Activated T-cell treated with anti-CD3 and anti-CD28 coated beads for 1 hour (primary cell): ENCODE measurements at places on chromosomes 1 and 21.

DNA sequence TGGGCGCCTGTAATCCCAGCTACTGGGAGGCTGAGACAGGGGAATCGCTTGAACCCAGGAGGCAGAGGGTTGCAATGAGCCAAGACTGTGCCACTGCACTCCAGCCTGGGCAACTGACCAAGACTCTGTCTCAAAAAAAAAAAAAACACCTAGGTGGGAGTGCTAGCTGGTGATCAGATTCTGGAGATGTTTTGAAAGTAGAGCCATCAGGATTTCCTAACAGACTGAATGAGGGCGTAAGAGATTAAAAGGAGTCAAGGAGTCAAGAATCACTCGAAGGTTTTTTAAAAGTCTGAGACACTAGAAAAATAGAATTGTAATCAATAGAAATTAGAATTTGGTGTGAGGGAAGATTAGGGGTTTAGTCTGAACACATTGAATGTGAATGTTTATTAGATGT lies 73.8 kb downstream of the HSF2BP start:
- no peak for DNase-seq

- no peak for DNase-seq
These were observed 425.3 kb downstream of the USP25 start for GRCh38 chr21:16154951-16155635.

- no peak for DNase-seq
These were observed 5.8 kb downstream of the OLIG1 start for GRCh38 chr21:33075596-33076195.

DNA sequence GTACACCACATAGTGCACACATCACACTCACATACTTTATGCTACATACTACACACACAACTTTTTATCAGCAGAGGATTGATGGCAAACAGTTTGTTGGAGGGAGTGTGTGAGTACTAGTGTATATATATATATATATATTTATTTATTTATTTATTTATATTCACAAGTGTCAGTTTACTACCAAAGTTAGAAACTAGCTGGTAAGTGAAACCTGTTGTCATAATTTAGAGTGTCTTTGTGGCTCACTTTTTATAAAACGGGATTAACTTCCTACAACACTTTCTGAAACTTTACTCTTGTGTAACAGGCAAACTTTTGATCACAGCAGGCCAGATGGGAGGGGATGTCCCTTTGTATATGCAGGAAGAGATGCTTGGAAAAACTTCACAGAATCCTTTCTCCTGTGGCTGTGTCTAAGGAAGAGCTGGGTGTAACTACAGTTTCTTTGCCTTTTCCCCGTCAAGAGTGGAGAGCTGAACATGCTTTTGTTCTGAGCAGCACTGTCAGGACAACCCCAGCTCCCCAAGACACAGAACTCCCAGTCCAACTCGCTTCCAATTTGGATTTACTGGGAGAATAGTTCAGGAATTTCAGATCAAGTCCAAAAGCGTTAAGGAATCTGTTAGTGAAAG lies 1.9 kb upstream of the SAMD13 start:
- no peak for DNase-seq

DNA sequence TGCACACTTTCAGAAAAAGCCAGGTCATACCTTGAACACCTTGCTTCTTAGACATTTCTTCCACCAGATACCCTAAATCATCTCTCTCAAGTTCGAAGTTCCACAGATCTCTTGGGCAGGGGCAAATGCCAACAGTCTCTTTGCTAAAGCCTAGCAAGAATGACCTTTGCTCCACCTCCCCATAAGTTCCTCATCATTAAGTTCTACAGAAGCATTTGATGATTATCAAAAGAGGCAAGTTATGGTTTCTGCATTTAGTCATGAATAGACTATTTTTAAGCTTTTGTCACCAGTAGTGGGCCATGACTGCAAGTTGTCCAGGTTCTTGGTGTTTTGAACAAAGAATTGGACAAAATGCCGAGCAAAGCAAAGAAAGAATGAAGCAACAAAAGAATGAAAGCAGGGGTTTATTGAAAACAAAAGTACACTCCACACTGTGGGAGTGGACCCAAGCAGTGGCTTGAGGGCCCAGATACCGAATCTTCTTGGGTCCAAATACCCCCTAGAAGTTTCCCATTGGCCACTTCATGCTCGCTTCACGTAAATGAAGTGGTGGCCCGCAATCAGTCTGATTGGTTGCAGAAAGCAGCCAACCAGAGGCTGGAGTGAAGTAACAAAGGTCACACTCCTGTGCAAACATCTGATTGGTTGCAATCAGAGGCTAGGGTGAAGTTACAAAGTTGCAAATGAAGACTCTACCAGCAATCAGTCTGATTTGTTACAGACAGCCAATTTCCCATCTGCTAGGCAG lies 9.8 kb upstream of the EGLN1 start:
- DNase-seq = no peak

DNA sequence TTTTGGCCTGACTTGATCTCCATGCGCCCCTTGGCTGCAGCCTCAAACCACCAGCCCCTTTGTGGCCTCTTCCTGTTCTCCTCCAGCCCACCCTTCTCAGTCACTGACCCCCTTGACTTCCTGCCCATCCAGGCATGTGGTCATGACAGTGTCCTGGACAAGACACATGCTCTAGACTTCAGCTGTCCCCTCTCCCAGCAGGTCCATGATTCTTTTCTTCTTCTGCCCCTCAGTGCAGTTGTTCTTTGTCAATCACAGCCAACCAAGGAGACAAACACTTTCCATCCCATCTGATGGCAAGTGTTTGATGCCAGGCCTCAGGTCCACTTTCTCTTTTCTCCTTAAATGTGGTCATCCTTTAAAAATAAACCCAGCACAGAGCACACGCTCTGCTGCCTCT lies 49.7 kb downstream of the SYT6 start:
- DNase-seq = no peak

GRCh38 chr1:189405419-189405818 lies 1072.2 kb downstream of the BRINP3 start:
- DNase-seq = no peak
